ENCODE measurements at places on chromosomes 12 and 14.

GRCh38 chr12:51891843-51892242, 3.9 kb downstream of the ANKRD33 start:
- peak; percentile 59 for DNase-seq

DNA sequence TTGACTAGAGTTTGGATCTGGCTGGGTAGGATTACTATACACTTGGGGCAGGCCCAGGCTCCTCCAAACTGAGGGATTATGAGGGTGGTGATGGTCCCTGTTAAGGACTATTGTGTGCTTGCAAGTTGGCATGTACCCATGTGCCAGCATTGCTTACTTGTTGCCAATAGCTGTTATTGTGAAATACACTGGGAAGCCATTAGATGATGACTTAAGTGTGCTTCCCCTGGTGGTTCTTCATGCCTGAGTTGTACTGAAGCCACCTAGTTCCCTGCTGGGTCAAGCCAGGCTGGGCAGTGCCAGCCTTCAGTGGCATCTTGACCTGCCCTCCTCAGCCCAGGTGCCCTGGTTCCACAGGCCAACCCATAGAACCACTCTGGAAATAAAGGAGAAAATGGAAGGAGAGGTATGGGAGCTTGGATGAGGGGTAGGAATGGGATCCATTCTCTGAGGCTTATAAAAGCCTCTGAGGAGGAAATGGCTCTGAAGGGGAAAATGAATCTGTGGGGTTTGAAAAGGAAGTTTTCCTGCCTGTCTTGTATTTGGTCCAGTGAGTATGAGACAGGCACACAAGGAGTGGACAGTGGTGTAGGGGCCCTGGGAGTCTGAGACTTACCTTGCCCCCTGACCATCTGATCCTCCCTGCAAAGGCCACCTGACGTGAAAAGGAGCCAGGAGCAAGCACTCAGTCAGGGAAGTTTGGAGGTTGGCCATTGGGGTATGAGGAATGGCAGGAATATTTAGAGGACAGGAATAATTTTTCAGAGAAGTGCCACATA, 724 bp downstream of the LTB4R start:
- no peak for DNase-seq

GRCh38 chr12:92696216-92696615, 6.6 kb upstream of the PLEKHG7 start:
- DNase-seq = no peak

GRCh38 chr12:3772380-3772779, 19.5 kb upstream of the CRACR2A start:
- DNase-seq = no peak

- no peak for DNase-seq
These were observed 53.8 kb downstream of the SDR9C7 start for GRCh38 chr12:56880125-56880992.

DNA sequence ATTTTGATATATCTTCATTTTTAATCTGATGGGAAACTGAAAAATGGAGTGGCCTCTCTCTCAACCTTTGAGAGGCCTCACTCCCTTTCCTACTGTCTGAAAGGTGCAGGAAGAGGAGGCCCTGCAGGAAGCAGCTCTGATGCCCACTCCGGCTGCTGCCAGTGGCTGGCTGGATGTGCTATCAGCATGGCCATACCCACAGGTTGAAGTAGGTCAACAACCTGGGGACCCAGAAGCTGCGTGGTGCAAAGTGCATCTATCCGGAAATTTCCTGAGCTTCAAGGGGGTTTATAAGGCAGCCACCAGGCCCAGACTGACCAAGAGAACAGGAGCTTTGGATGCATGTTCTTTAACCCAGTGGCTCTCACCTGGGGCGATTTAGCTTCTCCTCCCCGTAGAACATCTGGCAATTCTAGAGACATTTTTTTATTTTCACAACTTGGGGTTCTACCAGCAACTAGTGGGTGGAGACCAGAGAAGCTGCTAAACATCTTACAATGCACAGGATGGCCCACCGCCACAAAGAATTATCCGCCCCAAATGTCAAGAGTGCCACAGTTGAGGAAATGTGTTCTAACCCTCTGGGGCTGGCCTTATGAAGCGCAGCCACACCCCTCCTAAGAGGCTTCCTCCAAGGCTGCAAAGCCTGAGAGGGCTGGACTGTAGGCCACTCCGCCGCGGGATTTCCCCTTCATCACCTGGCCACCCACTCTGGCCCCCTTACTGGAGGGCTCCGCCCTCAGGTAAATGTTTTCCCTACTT, 8.2 kb upstream of the BATF start:
- DNase-seq = no peak

DNA sequence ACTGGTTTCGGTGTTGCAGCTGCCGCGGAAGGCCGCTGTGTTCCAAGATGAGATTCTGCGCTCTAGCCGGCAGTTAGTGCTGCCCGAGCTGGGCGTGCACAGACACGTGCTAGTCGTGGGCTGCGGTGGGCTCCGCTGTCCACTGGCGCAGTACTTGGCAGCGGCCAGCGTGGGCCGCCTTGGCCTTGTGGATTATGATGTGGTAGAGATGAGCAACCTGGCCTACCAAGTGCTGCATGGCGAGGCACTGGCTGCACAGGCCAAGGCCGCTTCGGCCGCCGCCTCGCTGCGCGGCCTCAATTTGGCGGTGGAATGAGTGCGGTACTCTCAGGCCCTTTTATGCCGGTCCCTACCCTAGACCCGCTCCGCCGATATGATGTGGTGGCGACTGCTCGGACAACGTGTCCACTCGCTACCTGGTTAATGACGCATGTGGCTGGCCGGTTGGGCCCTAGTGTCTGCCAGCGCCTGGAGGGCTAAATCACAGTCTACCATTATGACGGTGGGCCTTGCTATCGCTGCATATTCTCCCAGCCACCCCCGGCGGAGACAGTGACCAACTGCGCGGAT, 102.2 kb downstream of the SNAPC1 start:
- no peak for DNase-seq
